Brain microvascular endothelial cell (primary cell): ENCODE measurements at places on chromosomes 3 and 15.

DNA sequence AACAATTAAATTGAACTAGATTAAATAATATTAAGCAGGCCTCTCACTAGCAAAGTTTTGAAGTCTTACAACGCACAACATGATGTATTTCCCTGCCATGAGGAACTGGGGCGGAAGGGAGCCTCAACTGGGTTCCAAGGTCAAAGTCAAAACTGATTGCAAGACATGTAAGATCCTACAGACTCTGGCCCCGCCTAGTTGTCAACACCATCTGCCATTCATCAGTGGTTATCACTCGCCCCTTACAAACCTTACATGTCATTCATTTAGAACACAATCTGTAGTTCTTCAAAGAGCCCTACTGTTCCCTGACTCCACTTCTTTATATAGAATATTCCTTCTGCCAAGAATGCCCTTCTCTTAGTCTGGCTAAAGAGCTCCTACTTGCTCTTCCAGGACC lies 10.0 kb downstream of the ATP13A3 start:
- DNase-seq = no peak

- no peak for DNase-seq
Measured at GRCh38 chr15:81025721-81026370, 25.1 kb downstream of the TLNRD1 start.

DNA sequence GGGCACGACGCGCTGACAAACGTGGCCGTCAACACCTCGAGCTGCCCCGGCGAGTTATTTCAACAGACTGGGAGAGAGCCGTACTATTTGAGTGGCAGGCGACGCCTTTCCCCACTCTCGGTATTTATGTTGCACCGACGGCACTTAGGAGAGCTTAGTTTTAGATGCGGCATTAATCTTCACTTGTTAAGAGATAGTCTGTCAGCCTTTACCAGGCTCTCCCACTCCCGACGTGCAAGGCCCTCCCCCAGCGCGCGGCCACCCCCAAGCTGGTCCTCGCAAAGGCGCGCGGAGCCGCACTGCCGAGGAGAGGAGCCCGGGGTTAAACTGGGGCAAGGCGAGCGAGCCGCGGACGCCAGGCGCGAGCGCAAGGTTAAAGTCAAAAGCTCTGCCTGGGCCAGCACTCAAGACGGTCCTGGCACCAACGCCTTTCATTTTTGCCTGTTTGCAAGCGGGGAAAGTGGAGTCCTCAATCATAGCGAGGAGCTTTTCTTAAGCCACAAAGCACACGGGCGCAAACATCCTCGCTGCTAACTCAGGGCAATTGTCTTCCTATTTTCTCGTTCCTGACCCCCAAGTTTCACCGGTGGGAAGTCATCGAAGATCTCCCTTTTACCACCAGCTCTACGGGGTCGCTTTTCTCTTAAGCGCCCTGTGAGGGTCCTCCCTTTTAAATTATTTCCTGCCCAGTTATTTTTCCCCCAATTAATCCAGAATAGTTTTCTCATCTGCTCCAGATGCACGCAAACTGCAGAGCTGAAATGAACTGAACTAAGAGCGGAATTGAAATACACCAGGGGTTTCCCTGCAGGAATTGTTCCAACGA lies 86.6 kb downstream of the NR2F2 start:
- DNase-seq = no peak

- DNase-seq = no peak
Measured at GRCh38 chr3:28575100-28575745, 226.6 kb upstream of the AZI2 start.

DNA sequence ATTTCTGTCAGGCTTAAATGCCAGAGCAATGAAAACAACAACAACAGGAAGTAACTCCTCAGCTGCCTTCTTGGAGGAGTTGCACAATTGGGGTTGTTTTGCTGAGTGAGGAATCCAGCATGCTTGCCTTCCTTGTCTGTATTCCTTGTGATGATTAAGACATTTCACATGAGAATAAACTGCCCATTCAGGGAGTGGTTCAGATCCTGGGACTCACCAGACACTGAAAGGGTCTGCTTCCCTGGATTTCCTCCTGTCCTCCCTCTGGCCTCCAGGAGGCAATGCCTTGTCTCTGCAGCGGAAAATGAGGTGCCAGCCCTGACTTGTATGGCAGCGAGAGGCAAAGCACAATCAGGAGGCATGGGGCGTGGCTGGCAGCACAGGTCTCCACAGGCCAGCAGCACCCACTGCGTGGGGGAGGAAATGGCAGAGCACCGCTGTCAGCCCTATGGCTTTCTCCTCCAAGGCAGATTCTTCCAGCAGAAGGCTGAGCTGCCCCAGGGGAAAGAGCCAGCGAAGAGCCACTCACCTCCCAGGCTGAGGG lies 41.5 kb downstream of the RBP2 start:
- DNase-seq = peak; percentile 20

DNA sequence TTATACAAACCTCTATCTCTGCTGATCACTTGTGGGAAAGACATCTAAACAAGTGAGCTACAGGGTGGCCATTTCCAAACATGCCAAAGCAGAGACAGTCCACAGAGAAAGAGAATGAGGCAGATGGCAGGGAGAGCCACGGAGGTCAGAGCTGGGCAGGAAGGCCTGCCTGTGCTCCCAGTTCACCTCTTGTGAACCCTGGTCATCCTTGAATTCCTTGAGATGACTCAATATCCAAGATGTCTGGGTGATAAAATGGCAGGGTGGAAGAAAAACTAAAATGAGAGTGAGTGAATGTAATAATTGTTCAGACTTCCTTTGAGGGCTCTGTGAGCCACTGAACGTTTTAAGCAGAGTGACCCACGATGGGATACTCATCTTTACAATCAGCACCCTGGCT lies 104.8 kb downstream of the PLCH1 start:
- DNase-seq = no peak

- no peak for DNase-seq
Measured at GRCh38 chr3:116870379-116870778, 160.8 kb downstream of the TUSC7 start.

DNA sequence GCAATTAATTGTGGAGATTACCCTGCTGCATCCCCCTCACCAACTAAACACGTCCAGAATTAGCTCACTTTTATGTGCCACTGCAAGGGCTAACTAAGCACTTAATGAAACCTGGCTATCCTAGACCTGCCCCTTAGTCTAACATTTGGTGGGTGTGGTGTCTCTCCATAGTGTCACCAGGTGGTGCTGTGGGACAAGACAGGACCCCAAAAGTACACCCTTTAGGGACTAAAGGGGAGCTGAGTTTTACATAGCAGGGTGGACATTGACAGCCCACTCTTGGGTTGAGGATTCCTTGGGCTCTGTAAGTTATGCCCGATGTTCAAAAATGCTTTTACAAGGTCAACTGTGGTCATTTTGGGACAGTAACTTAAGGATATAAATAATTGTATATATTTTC lies 5.7 kb downstream of the DUT start:
- no peak for DNase-seq

GRCh38 chr3:193016437-193016901 lies 98.8 kb upstream of the MB21D2 start:
- no peak for DNase-seq

DNA sequence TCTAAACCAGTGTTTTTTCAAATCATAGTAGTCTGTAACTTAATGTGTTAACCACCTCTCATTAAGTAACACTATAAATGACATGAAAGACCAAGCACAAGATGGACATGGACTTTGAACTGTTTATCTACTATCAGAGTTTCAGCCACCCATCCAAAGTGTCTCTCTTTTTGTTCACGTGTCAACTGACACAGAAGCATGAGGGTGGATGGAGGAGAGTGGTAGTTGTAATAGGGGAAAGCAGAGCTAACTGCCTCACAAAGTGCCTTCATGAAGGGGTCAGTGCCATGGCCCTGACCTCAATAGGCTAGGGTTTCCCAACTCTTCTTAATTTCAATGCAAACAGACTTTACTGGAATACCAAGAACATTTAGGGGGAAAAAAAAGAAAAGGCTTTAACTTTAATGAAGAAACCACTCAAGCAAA lies 32.1 kb upstream of the TRPM7 start:
- no peak for DNase-seq

DNA sequence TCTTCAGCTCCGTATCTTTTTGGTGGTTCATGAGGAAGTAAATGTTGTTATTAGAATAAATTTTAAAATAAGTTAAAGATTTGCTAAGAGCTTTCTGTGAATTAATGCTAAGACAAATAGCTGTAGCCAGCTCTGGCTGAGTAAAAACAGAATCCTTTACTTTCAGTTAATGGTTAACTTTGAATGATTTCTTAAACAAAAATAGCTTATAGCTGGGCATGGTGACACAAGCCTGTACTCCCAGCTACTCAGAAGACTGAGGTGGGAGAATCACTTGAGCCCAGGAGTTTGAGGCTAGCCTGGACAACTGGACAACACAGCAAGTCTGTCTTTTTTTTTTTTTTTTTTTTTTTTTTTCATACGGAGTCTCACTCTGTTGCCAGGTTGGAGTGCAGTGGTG lies 25.0 kb downstream of the TCAIM start:
- DNase-seq = no peak

GRCh38 chr3:71896751-71897150 lies 111.8 kb upstream of the PROK2 start:
- DNase-seq = no peak

GRCh38 chr3:197297002-197297401 lies 1.4 kb downstream of the DLG1 start:
- DNase-seq = no peak

DNA sequence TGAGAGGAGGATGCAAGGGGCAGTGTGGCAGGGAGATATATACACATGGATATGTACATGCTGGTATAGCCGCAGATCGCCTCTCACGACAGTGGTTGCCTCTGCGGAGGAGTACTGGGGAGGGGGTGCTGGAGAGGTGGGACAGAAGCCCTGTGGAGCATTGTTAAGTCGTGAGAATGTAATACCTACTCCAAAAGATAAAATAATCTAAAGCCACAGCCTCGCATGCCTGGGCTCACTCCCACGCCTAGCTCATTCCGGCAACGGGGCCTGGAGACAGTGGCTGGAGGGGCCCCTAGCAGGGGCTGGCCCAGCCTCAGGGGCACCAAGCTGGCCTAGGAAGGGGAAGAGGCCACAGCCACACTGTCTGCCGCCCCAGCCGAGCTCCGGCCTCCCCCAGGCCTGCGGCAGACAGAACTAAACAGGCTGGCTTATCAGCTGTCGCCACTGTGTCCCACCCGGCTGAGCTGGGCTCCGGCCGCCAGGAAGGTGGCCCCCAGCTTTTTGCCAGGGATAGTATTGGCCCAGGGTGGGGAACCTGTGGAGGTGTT lies 65.1 kb upstream of the LCTL start:
- DNase-seq = no peak

- peak; percentile 74 for DNase-seq
Measured at GRCh38 chr15:55221090-55222011, 24.6 kb upstream of the RSL24D1 start.

DNA sequence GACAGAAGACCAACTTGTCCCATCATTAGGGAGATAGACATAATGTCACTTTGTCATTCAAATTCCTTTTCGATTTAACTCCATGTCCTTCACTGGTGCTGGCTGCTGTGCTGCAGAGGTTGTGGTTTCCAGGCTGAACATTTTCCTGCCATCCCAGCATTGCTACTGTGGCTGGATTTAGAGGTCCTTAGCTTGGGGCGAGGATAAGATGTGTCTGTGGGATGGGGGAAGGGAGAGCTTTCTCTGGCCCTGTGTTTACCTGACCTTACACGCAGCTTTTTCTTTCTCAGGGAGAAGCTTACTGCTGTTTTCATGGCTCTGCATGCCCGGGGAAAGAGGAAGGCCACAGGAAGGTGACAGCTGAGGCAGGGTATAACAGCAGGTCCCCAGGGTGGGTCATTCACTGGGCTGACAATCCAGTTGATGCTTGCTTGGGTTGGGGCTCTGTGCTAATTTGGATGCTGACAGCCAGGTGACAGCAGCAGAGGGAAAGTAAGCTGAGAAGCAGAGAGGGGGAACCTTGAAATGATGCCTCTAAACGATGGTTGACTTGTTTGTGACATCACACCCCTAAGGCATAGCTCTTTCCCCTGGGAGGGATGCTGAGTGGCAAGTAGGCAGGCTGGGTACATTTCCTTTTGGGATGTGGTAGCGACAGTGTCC lies 326.9 kb upstream of the CTNNB1 start:
- no peak for DNase-seq

GRCh38 chr3:16513141-16514020 lies at the start of gene RFTN1:
RFTN1 (minus strand) TSS chr3:16513699; CDS start chr3:16493869, 19,830 bp downstream.
- peak; percentile 67 for DNase-seq
